Amniotic epithelial cell (primary cell): ENCODE measurements at places on chromosomes 1 and 21.

DNA sequence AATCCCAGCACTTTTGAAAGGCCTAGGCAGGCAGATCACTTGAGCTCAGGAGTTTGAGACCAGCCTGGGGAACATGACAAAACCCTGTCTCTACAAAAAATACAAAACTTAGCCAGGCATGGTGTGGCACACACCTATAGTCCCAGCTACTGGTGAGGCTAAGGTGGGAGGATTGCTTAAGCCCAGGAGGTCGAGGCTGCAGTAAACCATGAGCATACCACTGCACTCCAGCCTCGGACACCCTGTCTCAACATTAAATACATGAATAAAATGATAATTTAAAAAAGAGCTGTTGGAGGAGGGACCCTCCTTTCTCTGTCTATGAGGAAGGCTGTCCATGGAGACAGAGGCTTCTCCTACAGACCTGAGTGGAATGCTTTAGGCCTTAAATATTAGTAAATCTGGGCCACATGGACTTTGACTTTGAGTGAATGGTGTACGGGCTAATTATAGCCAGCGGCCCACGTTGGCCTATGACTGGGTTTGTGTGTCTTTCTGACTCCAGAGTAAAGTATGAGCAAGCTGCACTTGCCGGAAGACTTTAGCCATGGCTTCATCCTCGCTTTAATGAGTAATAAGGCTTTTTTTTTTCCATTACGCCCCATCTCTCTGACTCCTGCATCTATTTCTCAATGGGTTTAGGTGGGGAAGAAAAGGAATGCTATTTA is 21.3 kb downstream of the RAB3B start:
- DNase-seq, result peak; percentile 98

DNA sequence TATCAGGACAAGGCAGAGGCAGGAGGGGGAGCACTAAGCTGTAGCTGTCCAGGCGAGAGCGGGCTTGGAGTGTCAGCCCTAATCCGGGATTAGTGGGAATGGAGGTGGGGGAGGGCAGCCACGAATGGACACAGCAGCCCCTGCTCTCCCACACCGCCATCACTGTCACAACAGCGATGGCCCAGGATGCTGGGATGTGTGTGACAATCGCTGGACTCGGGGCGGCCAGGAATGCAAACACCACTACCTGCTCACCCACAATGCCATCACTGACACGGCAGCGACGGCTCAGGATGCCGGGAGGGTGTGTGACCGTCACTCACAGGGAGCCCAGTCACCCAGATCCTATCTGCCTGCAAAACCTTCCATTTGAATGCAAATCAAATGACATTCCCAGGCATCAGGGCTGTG is 2.9 kb downstream of the C2CD2 start:
- DNase-seq, result no peak

- no peak for DNase-seq
These were observed 274.8 kb upstream of the AJAP1 start for GRCh38 chr1:4379451-4380175.

DNA sequence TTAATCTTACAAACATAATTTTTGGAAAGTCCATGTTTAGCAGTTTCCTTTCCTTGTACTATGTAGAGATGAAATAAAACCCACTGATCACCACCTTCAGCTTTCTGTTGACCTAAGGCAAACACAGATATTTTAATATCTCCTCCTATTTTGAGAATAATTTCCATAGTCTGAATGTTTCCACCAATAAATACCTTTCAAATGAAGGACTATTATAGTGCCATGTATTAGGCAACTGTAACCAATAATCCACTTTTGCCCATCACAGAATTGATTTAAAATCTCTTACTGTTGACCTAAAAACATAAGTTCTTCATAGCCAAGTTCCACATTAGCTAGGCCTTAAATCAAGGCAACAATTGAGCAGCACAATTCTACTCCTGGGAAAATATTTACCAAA is 1.8 kb downstream of the CDC42BPA start:
- DNase-seq, result no peak

- peak; percentile 36 for DNase-seq
These were observed 221.0 kb upstream of the CSF3R start for GRCh38 chr1:36703526-36704208.

GRCh38 chr1:46577671-46578070 is 26.2 kb upstream of the KNCN start:
- DNase-seq, result no peak

DNA sequence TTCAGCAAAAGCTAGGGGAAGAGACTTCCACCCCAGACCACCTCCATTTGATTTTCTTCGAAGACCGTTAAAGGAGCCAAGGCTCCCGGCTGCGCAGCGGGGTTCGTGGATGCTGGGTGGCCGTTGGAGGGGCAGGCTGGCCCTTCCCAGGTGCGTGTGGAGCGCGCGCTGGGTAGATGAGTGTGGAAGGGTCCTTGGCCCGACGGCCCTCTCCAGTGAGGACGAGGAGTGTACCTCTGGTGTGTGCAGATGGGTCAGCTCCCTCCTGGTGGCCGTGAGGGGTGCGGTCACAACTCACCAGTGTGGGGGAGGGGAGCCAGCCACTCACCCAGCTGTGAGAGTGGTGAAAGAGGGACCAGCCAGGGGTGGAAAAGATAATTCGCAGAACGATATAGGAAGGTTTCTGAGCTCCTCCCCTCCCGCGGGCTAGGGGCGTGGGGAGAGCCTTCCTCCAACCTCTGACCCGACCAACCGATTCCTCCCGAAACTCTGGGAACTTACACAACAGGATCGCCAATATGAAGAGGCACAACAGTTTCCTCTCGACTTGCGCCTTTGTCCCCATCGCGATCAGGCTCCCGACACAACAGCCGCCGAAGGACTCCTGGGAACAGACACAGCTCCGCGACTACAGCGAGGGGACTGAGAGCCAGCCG is at the start of gene F11R:
TSS of gene F11R (minus strand) at position 644 of the 656 bp plus-strand sequence. CDS start at position 565, 79 bp downstream.
- peak; percentile 62 for DNase-seq

GRCh38 chr1:182428043-182428442 is 21.9 kb upstream of the RGSL1 start:
- no peak for DNase-seq

DNA sequence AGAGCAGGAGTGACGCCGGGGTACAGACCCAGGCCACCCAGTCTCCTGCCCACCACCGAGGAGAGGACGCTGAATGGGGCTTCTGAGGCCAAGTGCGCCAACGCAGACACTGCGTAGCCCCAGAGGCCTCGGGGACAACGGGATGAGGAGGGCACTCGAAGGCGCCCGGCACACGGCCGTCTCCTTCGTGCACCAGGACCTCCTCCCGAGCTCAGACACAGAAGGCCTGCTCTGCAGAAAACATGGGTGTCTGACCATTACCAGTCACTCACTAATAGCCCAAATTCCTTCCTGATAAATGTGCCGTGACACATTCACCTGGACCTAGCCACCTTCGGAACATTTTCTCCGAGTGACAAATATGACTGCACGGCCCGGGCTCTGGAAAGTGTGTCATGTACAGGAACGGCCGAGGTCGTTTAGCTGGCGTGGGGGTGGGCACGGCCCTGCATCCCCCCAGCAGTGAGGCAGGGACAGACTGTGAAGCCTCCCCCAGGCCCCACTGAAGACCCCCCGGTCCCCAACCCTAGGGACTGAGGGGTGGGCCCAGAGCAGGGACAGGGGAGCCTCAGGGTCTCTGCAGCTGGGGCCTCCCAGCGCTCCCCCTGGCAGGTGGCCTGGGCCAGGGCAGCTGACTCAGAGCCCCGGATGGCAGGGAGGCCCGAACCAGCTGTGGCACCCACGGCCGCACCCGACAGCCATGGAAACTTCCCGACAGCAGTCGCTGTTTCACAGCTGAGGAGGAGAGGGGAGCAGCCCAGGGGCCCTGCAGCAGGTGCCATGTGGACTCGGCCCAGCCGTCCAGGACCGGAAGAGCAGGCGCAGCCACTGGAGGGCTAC is 16.7 kb upstream of the COL6A2 start:
- no peak for DNase-seq

DNA sequence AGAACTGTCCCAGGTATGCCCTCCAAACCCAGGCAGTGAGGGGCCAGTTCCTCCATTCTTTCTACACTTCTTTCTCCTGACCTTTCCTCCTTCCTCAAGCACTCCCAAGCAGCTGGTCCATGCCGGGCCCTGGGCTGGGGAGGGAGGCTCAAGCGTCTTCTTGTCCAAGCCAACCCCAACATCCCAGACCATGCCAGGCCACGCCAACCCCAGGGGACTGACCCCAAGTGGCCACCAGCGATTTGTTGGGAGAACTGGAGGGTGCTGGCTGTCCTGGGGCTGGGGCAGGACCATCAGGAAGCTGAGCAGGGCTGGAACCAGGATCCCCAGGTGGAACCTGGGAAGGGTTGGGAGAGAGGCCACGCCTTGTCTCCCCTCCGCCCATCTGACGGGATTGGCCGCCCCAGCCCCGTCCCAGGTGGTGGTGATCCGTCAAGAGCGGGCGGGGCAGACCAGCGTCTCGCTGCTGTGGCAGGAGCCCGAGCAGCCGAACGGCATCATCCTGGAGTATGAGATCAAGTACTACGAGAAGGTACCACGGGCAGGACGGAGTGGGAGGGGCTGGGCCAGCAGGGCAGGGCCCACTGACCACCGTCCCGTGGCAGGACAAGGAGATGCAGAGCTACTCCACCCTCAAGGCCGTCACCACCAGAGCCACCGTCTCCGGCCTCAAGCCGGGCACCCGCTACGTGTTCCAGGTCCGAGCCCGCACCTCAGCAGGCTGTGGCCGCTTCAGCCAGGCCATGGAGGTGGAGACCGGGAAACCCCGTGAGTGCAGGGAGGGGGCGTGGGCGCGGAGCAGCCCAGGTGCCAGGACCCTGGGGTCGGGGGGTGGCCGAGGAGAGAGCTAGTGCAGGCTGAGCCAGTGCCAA is 29.9 kb downstream of the EPHA8 start:
- no peak for DNase-seq

- DNase-seq, result no peak
These were observed 39.5 kb upstream of the TNFRSF1B start for GRCh38 chr1:12127206-12127810.

GRCh38 chr1:28534671-28535070 is 18.2 kb upstream of the TRNAU1AP start:
- no peak for DNase-seq
